ENCODE measurements at places on chromosomes 3 and 15. TPM values are rescaled to one million over a fixed set of nuclear protein-coding genes. Genes with fewer than 3 reads are reported as not detected.

The LIPC gene
- total RNA-seq, result 39.6 TPM

GRCh38 chr15:79815468-79815867, 81.3 kb downstream of the MTHFS start:
- no peaks in the 10 kb centered on the region for H3K36me3 ChIP-seq
- no peak overlapping the region for H3K4me3 ChIP-seq
- no peak overlapping the region for H3K27ac ChIP-seq
- DNase-seq, result no peak
- no peaks in the 10 kb centered on the region for H3K27me3 ChIP-seq

GRCh38 chr3:14209581-14210289, 31.1 kb downstream of the LSM3 start:
- no peak for DNase-seq
- H3K27me3 ChIP-seq, result no peaks in the 10 kb centered on the region
- no peaks in the 10 kb centered on the region for H3K36me3 ChIP-seq
- no peak overlapping the region for H3K4me3 ChIP-seq

GRCh38 chr3:37819591-37819990, 42.1 kb upstream of the CTDSPL start:
- no peak overlapping the region for H3K4me3 ChIP-seq
- H3K4me1 ChIP-seq, result no peaks in the 10 kb centered on the region
- no peak for DNase-seq
- H3K36me3 ChIP-seq, result no peaks in the 10 kb centered on the region
- H3K27ac ChIP-seq, result no peak overlapping the region

- H3K36me3 ChIP-seq, result no peaks in the 10 kb centered on the region
- H3K4me3 ChIP-seq, result no peak overlapping the region
These were observed 163.2 kb downstream of the NSUN3 start for GRCh38 chr3:94226078-94226477.

- H3K27me3 ChIP-seq, result no peaks in the 10 kb centered on the region
- peak; percentile 44 for DNase-seq
- no peak overlapping the region for H3K4me3 ChIP-seq
These were observed 27.3 kb downstream of the LARP6 start for GRCh38 chr15:70826634-70827033.

- H3K4me1 ChIP-seq, result peaks cover 9% of the 10 kb centered on the region
- DNase-seq, result peak; percentile 72
- no peak overlapping the region for H3K27ac ChIP-seq
- H3K27me3 ChIP-seq, result no peaks in the 10 kb centered on the region
- peaks cover 12% of the 10 kb centered on the region for H3K36me3 ChIP-seq
These were observed 29.6 kb upstream of the GREM1 start for GRCh38 chr15:32688151-32688639.

- H3K27ac ChIP-seq, result no peak overlapping the region
- no peak overlapping the region for H3K4me3 ChIP-seq
- no peaks in the 10 kb centered on the region for H3K36me3 ChIP-seq
These were observed 2.5 kb downstream of the CFAP92 start for GRCh38 chr3:128991355-128991895.
